NCI-H69 (cell line): ENCODE measurements at places on chromosomes 1 and 21.

DNA sequence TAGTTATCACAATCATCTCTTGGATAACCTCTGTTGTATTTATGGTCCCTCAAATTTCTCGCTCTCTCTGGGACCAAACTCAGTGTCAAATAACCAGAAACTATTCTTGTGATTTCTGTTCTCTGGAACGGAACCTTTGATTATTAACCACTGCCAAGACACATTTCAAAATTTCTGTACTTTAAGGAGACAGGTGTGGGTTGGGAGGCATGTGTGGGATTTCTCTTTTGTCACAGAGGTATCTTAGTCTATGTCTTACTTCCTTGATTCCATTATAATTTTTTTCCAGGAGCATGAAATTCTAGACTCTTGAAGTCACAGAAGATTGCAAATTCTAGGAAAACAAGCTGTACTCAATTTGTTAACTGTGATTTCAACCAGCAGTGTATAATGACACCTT is 919.0 kb upstream of the B3GALT2 start:
- no peak for DNase-seq

DNA sequence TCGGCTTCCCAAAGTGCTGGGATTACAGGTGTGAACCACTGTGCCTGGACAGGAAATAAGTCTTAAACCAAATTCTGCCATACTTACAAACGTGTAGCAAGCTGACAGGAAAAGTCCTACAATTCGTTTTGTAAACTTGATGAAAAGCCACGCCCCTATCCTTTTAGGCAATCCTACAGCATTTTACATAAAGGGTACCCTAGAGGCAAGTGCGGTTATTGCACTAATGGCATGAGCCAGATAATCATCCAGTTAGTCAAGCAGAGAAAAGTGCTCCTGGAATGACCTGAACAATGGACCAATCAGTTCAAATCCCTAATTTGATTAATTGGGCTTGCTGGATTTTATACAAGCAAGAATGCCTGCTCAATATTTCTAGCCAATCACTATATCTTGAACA is 338.2 kb downstream of the KIF26B start:
- peak; percentile 43 for DNase-seq

GRCh38 chr1:43293896-43294760 is 6.7 kb upstream of the TIE1 start:
- DNase-seq: peak; percentile 50

DNA sequence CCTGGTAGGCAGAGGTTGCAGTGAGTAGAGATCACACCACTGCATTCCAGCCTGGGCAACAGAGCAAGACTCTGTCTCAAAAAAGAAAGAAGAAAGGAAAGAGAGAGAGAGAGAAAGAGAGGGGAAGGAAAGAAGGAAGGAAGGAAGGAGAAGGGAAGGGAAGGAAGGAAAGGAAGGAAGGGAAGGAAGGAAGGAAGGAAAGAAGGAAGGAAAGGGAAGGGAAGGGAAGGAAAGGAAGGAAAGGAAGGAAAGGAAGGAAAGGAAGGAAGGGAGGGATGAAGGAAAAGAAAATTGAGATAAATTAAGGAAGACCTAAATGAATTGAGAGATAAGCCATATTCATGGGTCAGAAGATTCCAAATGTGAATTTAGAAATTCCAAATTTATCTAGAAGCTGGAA is 92.2 kb downstream of the GLIS1 start:
- no peak for DNase-seq

GRCh38 chr1:109620401-109620791 is 759 bp downstream of the AMPD2 start:
- peak; percentile 29 for DNase-seq

- DNase-seq: peak; percentile 92
Measured at GRCh38 chr1:230681599-230681998, 32.3 kb downstream of the AGT start.

DNA sequence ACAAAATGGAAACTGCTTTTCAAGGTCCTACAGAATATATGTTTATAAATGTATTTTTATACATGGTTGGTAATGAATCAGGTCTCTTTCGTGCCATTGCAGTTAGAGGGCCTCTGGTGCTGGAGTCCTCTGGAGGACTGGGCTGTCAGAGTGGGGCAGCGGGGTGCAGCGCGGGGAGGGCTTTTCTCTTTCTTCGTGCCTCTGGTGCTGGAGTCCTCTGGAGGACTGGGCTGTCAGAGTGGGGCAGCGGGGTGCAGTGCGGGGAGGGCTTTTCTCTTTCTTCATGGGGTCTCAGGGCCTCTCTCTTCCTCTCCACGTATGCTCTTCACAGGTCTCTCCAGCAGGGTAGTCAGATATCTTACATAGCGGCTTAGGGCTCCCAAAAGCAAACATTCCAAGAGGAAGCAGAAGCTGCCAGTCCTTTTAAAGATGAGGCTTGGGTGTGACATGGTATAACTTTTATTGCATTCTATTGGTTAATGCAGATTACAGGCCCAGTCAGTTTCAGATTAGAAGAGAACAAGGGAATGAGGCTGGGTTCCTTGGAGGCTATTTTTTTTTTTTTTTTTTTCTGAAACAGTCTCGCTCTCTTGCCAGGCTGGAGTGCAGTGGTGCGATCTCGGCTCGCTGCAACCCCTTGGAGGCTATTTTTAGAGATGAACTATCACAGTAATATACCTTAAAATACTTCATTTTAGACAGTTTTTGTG is 13.1 kb downstream of the SDCCAG8 start:
- no peak for DNase-seq

GRCh38 chr1:175192111-175192629 is 406 bp downstream of the KIAA0040 start:
- peak; percentile 88 for DNase-seq

DNA sequence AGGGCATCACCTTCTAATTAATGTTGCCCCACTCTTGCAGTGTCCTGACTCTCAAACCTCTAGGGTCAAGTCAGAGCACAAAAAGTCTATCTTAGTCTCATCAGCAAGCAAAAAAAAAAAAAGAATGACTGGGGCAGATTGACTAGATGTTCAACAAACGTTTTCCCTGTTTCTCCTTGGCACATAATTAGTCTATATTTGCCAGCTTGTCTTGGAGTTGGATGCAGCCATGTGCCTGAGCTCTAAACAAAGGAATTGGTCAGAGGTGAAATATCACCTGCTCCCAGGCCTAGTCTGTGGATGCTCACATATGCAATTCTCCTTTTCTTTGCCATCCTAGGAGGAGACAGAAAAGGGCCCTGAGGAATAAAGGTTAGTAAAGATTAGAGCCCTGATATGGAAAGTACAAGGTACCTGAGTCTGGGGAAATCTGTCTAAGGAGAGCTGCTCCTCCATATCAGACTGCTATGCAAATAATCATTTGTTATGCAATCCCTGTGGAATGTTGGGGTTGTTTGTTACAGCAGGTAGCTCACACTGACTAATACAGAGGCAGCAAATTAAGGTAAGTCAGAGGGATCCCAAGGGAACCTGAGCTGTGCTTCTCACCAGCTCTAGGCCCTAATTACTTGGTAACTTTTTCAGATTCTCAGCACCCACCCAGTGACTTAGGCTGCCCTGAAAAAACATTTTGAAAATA is 130.8 kb downstream of the BRINP2 start:
- DNase-seq: no peak

GRCh38 chr1:214290424-214291037 is 9.6 kb downstream of the SMYD2 start:
- no peak for DNase-seq

- peak; percentile 17 for DNase-seq
Measured at GRCh38 chr1:150429805-150430204, 57.4 kb upstream of the TARS2 start.

- no peak for DNase-seq
Measured at GRCh38 chr1:162387226-162388082, 5.9 kb downstream of the C1orf226 start.

DNA sequence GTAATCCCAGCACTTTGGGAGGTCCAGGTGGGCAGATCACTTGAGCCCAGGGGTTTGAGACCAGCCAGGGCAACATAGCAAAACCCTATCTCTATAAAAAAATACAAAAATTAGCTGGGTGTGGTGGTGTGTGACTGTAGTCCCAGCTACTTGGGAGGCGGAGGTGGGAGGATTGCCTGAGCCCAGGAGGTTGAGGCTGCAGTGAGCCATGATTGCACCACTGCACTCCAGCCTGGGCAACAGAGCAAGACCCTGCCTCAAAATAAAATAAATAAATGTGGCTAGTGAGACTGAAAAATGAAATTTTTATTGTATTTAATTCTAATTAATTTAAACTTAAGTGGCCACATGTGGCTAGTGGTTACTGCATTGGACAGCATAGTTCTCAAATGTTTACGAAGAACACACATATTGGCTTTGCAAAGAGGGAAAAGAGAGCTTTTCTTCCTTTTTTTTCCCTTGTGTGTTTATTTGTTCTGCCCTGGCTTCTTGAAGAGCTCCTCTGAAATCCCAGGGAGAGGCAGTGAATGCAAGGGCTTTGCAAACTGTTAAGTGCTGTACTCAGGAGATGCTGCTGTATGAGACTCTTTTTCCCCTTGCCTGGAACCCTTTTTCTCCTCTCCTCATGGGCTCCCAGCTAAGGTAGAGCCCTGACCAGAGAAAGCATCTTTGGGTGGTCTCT is 59.0 kb upstream of the RPL11 start:
- DNase-seq: no peak

DNA sequence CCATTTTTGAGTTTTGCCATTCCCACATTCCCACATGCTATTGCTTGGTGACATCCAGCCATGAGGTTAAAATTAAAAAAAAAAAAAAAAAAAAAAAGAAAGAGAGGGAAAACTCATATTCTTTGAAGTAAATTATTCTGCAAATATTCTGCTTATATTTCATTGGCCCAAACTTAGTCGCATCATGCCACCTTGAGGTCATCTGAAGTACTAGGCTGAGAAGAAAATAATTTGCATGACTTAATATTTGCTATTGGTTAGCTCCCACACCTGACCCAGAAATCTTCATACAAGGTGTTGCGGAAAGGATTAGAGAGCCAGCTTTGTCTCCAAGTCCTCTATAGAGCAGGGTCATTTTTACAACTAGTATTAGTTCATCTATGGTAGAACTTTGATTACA is 2206.0 kb downstream of the MRPL39 start:
- DNase-seq: peak; percentile 78

- no peak for DNase-seq
Measured at GRCh38 chr1:17188889-17189631, 15.9 kb upstream of the PADI1 start.

GRCh38 chr1:168686666-168687065 is 42.3 kb downstream of the DPT start:
- peak; percentile 7 for DNase-seq

GRCh38 chr1:195902779-195903178 is 705.5 kb downstream of the KCNT2 start:
- no peak for DNase-seq

GRCh38 chr1:29649189-29650040 is 413.1 kb downstream of the PTPRU start:
- peak; percentile 46 for DNase-seq

DNA sequence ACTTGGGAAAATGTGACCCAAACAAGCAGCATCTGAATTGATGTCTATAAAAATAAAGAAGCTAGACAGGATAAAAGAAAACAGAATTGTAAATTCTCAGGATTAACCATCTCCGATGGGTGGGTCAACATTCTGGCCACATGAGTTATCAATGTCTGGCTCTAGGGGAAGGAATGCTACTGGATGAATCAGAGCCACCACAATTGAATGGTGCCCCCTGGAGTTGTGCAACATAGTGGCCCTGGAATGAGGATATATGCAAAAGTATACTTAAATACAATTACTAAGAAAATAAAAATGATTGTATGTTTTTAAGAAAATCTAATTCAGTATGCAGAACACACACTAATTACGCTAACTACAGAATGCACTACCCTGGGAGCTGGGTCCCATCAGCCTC is 185.6 kb downstream of the TGFBR3 start:
- no peak for DNase-seq

DNA sequence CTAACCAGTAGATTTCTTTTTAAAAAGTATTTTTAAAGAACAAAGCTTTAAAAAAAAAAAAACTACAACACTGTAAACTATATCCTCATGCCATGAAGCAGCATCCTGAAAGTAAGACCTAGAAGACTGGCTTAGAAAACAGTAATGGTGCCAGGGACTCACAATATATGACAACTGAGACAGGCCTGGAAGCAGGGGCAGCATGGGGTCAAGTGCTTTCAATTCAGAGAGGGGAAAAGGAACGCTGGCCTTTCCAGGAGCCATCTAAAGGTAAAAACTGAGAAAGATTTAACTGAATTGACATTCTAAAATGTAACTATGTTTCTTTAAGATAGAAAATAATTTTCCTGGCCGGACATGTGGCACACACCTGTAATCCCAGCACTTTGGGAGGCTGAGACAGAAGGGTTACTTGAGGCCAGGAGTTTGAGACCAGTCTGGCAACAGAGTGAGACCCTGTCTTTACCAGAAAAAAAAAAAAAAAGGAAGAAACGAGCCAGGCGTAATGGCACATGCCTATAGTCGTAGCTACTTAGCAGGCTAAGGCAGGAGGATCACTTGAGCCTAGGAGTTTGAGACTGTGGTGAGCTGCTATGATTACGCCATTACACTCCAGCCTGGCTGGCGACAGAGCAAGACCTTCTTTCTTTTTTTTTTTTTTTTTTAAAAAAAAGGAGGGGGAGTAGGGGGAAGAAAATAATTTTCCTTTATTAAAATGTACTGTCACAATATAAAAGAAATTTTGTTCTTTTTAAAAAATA is 54.1 kb downstream of the SLC35D1 start:
- no peak for DNase-seq

DNA sequence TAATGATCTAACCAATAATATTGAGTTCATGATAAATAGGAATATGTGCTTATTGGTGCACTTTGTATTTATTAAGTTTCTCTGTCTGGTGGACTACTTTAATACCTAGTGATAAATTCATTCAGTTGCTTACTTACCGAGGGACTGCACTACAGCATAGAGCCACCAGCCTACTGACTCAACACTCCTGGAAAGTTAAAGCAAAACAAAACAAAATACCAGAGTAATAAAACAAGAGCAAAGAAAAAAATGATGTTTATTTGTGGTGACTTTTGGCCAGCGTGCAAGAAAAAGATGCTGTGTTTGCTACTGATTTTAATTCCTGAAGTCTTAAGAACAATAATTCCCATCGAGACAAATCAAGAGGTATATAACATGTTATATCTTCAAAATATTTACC is 586.3 kb downstream of the PLA2G4A start:
- DNase-seq: no peak

- DNase-seq: no peak
Measured at GRCh38 chr1:161090617-161091016, 1.3 kb upstream of the NECTIN4 start.

- no peak for DNase-seq
Measured at GRCh38 chr1:243719476-243719875, 130.6 kb downstream of the AKT3 start.

DNA sequence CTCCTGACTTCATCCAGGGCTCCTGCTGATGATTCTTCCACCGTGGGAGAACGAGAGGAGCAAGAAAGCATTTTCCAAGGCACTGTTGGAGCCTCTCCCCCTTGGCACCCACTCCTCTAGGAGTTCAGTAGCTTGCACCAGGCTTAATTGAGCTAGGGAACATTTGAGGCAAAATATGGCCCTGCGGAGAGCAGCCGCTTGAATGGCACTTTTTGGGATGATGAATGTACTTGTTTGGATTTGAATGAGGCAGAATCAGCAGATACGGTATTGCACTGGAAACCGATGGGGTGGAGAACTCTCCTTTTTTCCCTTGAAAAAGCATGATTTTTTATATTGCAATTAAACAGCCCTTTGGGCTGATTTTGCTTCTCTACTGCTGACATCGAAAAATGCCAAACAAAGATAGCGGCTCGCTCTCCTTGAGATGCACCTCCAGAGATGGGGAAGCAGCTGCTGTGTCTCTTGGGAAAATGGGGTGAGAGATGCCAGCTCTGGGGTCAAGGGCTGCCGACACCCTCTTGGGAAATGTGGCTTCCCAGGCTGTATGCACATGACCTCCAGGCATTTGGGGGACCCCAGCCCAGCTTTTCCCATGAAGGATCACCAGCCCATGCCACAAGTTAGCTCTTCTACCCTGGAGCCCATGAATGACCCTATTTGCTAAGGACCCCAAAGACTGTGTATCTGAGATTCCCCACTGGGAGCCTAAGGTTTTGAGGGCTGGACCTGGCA is 55.4 kb upstream of the LRP8 start:
- DNase-seq: no peak
